Pons (tissue), 1 donor: ENCODE measurements at places on chromosomes 16 and 17.

DNA sequence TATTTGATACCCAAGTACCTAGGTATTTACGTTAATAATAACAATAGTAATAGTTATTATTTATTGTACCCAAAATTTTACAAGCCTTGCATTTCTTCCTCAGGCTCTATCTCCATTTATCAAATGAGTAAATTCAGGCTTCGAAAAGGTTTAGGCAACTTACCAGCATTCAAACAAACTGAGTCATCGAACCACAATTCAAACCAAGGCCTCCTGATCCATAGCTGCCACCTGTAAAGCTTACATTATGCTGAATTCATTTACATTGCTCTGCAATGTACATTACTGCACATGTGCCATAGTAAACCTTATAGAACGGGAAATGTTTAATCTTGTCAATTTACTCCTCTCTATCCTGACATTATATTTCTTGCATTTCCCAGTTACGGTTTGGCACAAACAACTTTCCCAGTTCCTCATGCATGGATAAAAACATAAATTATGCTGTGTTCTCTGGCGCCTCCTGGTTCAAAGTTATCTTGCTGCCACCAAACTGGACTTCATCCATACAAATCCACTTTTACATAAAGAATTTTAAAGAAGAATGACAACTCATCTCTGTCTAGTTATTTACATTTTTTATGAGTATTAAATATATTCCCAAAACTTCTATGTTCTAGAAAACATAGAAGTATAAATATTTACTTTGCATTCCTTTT, 360.6 kb upstream of the SOX9 start:
- DNase-seq: no peak

DNA sequence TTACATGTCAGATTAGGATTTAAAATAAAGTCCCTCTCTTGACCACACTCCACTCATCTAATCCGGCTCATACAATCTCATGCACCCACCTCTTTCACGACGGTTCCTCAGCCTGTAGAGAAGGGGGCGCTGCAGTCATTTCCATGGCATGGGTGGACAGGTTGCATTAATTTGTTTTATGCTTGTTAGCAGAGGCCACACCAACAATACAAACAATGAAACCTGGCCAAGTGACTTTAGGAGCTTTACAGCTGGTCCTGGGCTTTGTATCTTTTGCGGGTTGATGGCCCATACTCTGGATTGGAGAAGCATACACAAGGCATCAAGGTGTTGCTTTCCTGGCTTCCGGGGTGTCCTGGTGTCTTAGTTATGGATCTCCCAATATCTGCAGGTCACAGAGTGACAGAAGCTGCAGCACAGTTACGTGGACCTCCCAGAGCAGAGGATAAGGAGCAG, 9.7 kb upstream of the SNF8 start:
- DNase-seq: no peak

DNA sequence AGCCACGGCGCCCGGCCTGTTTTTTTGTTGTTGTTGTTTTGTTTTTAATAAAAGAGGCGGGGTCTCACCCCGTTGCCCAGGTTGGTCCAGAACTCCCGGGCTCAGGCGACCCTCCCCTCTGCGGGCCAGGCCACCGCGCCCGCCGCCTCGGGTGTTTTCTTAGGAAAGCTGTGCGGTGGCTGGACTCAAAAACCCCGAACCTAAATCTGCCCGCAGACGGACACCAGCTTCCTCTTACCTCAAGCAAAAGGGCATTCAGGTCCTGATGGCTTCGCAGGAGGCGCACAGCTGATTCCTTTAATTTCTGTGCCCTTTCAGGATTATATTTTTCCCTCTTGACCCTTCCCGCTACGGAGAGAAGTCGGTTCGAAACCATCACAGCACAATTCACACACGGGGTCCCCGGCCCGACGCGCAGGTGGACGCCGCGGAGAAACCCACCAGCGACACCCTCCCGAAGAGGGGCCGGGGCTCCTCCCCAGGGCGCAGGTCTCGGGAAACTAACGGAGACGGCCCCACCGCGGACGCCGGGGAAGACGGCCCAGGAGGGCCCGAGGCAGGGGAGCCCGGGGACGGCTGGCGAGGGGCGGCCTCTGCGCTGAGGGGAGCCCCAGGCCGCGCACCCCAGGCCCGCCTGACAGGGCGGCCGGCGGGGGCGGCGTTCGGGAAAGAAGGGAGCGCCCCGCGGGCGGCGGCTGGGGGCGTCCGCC, 653 bp downstream of the FANCA start:
- no peak for DNase-seq

GRCh38 chr17:12998874-12999273, 19.0 kb downstream of the ELAC2 start:
- no peak for DNase-seq

- DNase-seq: no peak
These were observed 187.5 kb upstream of the FOXF1 start for GRCh38 chr16:86322806-86323205.

DNA sequence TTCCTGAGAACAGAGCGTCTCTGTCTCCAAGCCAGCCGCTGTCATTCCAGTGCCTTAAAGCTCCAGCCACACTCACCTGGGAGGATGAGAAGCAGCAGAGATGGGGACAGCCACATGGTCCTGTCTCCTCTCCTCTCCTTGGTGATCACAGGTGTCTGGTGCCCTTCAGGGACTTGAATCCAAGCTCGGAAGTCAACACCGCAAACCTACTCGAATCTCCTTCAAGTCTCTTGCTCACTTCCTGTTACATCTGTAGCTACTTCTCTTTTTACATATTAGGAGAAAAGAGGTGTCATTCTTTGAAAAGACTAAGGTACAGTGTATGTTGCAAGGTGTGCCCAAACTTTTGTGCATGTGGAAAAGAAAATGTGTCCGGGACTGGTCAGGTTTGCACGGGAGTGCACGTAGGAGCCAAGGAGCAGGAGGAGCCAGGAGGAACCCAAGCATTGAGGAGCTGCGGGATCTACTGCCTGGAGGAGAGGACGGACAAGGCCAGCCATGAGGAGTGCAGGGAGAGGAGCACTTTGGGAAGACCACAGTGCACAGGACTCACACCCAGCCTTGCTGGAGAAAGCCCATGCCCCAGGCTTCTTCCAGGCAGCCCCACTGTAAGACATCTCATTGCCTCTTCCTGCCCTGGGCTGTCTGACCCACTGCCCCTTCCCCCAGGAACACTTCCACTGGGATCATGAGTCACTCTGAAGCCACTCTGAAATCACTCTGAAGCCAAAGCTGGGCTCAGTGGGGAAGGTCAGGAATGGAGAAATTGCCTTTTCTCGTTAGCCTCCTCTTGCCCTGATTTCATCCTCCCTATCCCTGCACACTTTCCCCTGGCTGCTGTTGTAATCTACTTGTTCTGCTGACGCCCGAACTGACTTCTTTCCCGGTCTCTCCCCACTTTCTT, at the start of gene CD300LD:
CD300LD (minus strand) TSS at position 197 of the 904 bp plus-strand sequence; CDS start at position 116, 81 bp downstream.
- no peak for DNase-seq

DNA sequence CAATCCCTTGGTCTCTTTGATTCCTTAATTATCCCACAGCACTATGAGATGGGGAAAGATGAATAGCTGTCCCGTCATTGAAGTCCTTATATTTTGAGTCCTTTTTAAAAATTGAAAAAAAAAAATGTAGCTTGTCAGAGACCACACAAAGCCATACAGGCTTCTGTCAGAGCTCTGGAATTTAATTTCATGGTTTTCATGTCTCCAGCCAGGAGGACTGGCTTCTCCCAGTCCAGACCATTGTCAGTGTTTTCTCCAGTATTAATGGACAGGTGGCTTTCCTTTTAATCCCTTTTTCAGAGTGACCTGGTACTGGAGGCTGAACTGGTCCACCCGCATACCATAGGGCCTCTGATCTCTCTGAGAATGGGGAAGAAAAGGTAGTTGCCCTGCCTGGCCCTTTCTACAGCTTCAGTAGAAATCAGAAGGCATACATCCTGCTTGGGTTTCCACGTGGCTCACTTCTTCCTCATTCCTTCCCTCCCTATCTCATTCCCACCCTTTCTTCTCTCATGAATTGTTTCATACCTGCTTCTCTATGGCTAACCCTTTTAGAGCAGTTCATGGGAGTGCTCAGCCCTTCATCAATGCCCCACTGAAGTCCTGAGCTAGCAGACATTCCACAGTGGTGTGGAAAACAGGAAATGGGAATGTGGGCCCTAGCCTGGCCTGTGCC, 29.1 kb downstream of the TRIM16 start:
- DNase-seq: no peak

DNA sequence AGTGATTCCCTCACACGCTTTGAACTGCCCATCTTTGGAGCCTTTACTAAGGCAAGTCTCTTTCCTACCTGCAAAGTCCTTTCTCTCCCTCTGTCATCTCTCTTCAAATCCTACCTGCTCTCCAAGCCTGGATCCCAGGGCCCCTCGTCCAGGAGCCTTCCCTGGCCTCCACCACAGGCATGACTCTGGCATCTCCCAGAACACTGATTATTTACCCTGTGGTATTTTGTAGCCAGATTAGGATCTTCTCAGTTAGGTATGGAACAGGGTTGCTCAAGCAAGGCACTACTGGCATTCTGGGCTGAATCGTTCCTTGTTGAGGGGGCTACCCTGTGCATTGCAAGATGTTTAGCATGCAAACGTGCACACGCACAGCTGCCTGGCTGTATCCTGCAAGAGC, 31.9 kb upstream of the POLR3E start:
- DNase-seq: no peak

DNA sequence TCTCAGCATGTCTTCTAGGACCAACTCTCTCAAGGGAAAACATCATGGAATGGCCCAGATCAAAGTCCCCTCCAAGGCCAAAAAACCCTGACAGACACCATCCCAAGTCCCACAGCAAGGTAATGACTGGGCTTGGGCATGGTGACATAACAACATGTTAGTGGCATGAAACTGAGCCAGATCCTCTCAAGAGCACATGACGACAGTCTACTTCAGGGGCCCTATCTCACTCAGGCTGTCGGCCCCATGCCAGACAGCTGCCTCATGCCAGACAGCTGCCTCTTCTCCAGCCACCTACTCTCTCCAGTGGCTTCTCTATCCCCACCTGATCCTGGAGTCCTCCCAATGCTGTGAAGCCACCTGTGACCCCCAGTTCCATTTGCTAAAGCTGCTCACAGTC, 18.4 kb downstream of the HSD11B2 start:
- no peak for DNase-seq

DNA sequence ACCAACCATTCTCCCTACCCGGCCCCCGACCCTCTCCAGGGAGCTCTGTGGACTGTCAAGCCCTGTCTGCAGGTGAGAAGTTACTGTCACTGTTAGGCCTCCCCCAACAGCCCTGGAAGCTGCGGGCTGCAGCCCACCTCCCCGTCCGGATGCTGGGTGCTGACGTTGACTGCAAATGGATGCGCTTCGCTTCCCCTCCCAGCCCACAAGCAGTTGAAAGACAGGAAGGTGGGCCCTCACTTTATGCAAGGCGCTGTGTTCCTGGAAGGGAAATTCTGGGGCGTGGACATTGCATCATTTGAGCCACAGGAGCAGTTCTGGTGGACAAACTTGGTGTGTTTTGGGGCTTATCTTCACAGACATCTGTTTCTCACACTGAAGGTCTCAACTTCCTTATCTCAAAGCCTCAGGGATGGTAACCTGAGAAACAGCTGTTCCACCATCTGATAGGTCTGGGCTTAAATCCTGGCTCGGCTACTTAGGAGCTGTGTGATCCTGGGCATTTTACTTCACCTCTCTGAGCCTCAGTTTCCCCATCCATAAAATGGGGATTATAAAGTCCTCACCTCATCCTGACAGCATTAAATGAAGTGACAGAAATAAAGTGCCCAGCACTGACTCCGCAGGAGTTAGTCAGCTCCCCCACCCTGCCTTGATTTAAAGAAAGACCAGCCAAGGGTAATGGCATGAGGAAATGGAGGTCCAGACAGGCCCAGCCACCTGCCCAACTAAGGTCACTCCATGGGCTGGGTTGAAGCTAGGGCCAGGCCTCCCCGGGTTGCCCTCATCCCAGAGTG, 4.6 kb upstream of the DRC7 start:
- no peak for DNase-seq

DNA sequence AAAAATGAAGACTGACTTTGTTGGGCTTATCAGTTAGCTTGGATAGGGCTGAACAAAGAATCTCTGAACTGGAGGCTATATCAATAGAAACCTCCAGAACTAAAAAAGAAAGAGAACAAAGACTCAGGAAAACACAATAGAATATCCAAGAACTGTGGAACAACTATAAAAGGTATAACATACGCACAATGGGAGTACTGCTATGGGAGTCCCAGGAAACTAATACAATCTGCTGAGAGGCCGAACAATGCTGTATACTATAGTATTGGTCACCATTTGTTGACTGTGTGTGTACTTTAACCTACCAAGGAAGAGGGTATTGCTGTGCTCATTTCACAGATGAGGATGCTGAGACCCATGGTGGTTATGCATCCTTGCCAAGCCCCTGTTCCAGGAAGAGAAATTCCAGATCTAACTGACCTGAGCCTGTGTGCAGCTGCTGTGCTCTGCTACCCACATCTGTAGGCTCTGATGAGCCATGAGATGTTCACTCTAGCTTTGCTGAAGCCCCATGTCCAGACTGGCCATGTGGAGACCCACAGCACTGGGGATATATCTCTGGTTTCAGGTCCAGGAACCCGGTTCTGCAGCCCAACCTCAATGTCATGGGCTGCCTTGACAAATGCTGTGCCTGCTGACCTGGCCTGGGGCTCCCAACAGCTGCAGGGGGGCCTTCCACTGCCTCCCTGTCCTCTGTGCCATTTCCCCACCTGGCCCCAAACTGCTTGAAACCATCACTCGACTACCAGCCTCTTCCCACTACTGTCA, 254.3 kb upstream of the TNRC6C start:
- no peak for DNase-seq

- DNase-seq: no peak
These were observed 30.5 kb downstream of the PLCG2 start for GRCh38 chr16:81809567-81809966.

GRCh38 chr17:68347380-68347779, 56.1 kb downstream of the ARSG start:
- DNase-seq: no peak

- DNase-seq: no peak
These were observed 253.3 kb upstream of the FOXF1 start for GRCh38 chr16:86256995-86257394.

- no peak for DNase-seq
These were observed 6.0 kb downstream of the GSDMA start for GRCh38 chr17:39968761-39969160.

GRCh38 chr17:69511250-69511649, 96.8 kb downstream of the MAP2K6 start:
- DNase-seq: peak; percentile 53

- DNase-seq: no peak
These were observed 148.7 kb upstream of the HS3ST2 start for GRCh38 chr16:22665048-22665797.

DNA sequence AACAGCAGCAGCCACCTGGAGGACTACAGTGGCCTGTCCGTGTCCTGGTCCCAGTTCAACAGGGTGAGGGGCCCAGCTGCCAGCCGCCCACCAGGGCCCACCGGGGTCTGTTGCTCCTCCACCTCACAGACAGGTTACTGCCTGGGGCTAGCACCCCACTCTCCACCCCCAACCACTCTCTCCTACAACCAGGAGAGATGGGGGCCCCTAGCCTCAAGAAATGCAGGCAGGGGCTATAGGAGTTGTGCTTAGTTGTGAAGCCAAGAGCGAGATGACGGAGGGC, 18.0 kb downstream of the STAT5A start:
- no peak for DNase-seq

- peak; percentile 44 for DNase-seq
These were observed 28.8 kb downstream of the MPP2 start for GRCh38 chr17:43878260-43879175.

GRCh38 chr17:46035112-46035818, 36.2 kb downstream of the STH start:
- no peak for DNase-seq
